ENCODE measurements at places on chromosomes 2 and 18. TPM values are rescaled to one million over a fixed set of nuclear protein-coding genes. Genes with fewer than 3 reads are reported as not detected.

The HRH4 gene
- total RNA-seq, result 0.18 TPM

The CSRNP3 gene
- total RNA-seq, result 0.41 TPM

The LIMS4 gene
- total RNA-seq, result 1.4 TPM

The D2HGDH gene
- 131 TPM for total RNA-seq

The NCOA1 gene
- 9.1 TPM for total RNA-seq

Measured in PC-9 (cell line).